Stimulated activated CD4-positive, alpha-beta T cell treated with anti-CD3 and anti-CD28 coated beads, Interleukin-15, amount 100 ng/mL, for 24 hours (primary cell): ENCODE measurements at places on chromosomes 7 and 10.

GRCh38 chr10:35640474-35640873 lies 1.6 kb downstream of the FZD8 start:
- peak; percentile 63 for DNase-seq

DNA sequence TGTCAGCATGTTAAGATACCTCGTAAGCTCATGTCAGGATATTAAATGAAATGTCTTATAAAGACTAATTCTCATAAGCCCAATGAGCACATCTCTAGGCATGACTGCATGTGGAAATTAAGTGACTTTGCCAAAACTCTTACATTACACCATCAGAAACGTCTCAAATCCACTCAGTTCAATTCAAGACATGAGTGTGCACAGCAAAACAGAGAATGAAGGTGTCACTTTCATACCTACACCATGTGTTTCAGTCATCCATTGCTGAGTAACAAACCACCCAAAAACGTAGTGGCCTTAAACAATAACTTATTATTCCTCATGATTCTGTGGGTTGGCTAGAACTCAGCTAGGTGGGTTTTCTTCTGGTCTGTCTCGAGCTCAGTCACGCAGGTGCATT lies 99.8 kb downstream of the ATE1 start:
- DNase-seq, result no peak

DNA sequence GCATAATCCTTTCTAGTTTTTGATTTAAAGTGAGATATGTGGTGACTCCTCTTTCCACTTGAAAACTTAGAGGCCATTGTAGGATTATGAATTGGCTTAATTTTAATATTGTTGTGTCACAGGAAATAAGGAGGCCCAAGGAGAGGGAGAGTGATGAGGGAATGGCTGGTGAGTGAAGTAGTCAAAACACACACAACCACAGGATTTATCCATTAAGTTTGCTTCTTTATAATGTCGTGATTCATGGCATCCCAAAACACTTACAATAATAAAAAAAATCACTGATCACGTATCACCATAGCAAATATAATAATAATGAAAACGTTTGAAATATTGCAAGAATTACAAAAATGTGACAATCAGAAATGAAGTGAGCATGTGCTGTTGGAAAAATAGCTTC lies 1215.5 kb upstream of the LRRTM3 start:
- no peak for DNase-seq

GRCh38 chr10:18463673-18464211 lies 187.6 kb downstream of the NSUN6 start:
- DNase-seq, result no peak

- DNase-seq, result peak; percentile 10
Observed at GRCh38 chr10:72027498-72027897, 60.9 kb downstream of the SPOCK2 start.
